Fibroblast of lung (primary cell): ENCODE measurements at places on chromosomes 16 and 17. TPM values are rescaled to one million over a fixed set of nuclear protein-coding genes. Genes with fewer than 3 reads are reported as not detected.

The TELO2 gene
- total RNA-seq = 8.2 and 10.9 TPM in 2 replicates

The NMRAL1 gene
- total RNA-seq = 71.7 and 73.5 TPM in 2 replicates

The C1QTNF1 gene
- total RNA-seq = 32.4 and 45.2 TPM in 2 replicates

The NPIPA3 gene
- total RNA-seq = 0.77 and 4.6 TPM in 2 replicates

The PRR15L gene
- total RNA-seq = not detected in 2 replicates

The ACSM3 gene
- 1.3 and 2.3 TPM in 2 replicates for total RNA-seq

The CD300LB gene
- total RNA-seq = not detected in 2 replicates

The PRSS22 gene
- total RNA-seq = 0.17 TPM in 1 of 2 replicates, not detected in the other

The OR3A2 gene
- total RNA-seq = under 0.01 TPM in 1 of 2 replicates, not detected in the other

The TEX2 gene
- 23.6 and 33.4 TPM in 2 replicates for total RNA-seq

The MYH3 gene
- 0.50 and 0.51 TPM in 2 replicates for total RNA-seq

The SPAG5 gene
- total RNA-seq = 1.5 and 13.7 TPM in 2 replicates

The TAC4 gene
- total RNA-seq = not detected in 2 replicates

The P2RX1 gene
- total RNA-seq = under 0.01 TPM in 2 replicates
